ENCODE measurements at places on chromosomes 1 and 21.
A peak's percentile ranks its signal among the peaks of the same experiment; 100 is the strongest.

DNA sequence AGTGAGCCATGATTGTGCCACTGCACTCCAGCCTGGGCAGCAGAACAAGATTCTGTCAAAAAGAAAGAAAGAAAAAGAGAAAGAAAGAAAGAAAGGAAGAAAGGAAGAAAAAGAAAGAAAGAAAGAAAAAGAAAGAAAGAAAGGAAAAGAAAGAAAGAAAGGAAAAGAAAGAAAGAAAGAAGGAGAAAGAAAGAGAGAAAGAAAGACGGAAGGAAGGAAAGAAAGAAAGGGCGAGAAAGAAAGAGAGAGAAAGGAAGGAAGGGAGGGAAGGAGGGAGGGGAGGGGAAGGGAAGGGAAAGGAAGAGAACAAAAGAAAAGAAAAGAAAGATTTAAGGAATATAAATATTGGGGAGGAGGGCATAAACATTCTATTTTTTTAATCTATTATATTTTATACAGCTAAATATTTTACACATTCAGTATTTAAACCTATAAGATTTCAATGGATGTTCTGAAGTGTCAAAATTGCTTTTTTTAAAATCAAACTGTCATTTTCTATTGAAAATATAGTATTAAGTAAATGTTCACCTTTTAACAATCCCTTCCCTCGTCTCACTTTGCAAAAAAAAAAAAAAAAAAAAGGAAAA is 6.8 kb upstream of the JAK1 start:
- no peak for DNase-seq

DNA sequence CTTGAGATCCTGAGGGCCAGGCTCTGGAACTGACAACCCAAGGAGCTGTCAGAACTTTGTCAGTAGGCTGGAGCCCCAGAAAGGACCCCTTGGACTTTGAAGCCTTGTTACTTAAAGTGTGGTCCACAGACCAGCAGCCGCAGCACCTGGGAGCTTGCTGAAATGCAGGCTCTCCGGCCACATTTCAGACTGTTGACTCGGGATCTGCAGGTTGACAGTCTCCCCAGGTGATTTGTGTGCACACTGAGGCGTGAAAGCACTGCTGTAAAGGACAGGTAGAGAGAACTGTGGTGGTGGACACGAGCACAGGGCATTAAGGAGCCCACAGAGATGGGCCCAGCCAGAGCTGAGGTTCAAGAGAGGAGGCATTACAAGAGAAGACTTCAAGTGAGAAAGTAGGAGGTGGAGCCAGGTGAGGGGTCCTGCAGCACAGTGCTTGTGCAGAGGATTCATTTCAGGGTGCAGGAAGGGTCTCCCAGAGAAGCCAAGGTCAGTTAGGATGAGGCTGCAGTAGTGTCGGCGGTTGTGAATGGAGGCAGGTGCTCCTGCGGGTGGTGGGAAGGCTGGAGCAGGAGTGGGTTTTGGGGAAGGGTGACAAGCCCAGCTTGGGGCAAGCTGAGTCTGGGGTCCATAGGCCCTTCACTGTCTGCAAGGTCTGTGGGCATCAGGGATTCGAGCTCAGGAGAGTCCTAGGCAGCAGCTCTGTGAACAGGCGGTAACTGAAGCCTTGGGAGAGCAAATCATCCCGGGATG is 4.6 kb downstream of the HYI start:
- no peak for DNase-seq

GRCh38 chr21:38784458-38785266 is 21.1 kb upstream of the ETS2 start:
- no peak for DNase-seq

DNA sequence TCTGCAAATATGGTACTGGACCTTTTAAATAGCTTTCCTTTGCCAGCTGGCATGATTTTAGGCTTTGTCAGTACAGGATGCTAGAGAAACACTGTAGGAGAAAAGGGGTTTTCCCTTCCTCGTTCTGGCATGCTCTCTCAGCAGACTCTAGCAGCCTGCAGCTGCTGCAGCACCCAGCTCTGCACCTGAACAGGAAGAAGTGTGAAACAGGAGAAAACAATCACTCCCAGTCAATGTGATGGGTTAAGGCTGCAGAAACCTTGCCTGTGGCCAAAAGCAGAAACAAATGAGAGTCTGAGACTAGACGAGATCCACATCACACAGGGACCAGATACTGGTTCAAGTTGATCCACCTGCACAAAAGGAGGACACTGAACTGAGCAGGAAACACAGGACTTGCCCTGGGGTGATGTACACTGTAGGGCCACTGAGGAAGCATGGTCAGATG is 21.2 kb downstream of the OVGP1 start:
- DNase-seq, result peak; percentile 7

- peak; percentile 10 for DNase-seq
These were observed 279.7 kb downstream of the SPATA17 start for GRCh38 chr1:217910791-217911320.
